NCI-H1930 (cell line): ENCODE measurements at places on chromosomes 2 and 18.

GRCh38 chr2:185860321-185860720 lies 121.7 kb downstream of the FSIP2 start:
- no peak for DNase-seq

DNA sequence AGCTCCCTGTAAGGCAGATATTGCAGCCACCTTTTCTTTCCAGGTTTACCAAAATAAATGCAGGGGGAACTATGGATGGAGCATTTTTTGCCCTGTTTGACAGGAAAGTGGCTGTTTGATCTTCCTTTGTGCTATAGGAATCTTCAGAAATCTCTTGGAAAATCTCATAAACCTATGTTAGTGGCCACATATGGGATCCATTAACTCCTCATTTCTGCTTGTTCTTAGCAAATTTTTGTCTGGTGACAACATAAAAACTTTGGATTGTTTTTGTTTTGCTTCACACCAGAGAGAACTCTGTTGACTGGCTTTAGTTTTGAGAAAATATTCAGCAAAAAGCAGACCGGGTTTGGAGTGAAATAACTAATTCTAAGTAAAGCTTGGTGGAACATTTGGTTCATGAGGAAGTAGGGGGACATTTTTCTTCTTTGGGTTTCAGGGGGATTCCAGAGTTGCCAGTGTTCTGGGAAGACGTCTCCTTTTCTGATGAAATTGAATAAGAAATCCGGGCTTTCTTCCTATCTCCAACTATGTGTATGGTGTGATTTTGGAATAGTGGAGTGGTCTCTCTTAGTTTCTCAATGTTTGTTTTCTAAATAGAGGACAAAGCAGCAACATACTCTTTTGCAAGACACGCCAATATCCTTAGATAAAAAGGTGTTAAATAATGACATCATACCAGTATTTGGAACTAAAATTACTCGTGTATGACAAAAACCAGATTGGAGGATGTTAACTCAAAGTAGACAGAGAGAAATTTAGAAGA lies 174.4 kb downstream of the ICOS start:
- no peak for DNase-seq

DNA sequence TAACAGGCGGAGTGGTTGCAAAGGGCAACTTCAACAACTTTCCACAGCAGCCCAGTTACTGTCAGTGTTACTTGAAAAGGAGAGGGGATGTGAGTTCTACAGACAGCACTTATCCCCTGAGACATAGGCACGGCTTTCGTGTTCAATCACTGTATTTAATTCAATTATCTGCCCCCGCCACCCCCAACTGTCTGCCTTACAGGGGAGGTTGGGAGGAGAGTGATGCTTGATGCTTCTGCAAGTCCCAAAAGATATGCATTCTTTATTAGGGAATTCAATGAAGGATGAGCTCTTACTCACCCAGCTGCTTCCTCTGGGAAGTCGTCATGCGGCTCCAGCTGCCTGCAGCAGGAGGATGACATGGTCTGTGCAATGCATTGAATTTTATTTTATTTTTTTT lies 639.9 kb downstream of the DCC start:
- DNase-seq = no peak

GRCh38 chr2:177602611-177603164 lies 210.1 kb downstream of the AGPS start:
- DNase-seq = no peak

- no peak for DNase-seq
These were observed 36.5 kb downstream of the ZRANB3 start for GRCh38 chr2:135494503-135494902.

DNA sequence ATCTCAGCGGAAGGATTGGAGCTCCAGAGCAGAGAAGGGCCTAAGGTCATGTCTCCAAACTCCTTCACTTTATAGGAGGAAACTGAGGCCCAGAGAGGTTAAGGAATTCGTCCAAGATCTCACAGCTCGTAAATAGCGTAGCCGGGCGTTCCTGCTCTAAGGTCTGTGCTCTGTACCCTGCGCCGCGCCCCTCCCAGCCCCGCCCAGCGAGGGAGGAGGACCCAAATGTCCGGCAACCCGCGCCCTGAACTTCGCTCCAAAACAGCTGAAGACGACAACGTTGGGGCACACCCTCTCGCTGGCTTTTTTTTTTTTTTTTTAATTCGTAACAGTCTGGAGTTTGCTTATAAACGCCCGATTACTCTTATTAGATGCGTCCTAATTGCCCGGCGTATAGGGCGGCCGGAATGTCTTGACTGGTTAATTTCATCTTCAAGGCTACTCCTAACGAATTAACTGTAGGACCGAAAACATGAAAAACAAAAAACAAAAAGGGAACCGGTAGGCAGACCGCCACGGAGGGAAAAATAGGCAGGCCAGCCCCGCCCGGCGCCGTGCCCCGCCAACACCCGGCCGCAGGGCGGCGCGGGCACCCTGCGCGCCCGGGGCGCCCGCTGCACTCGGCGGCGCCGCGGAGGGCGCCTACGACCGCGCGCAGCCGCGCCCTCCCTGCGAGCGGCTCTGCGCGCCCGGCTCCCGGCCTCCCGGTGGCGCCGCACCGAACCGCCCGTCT lies 928 bp upstream of the FOSL2 start:
- DNase-seq = no peak

DNA sequence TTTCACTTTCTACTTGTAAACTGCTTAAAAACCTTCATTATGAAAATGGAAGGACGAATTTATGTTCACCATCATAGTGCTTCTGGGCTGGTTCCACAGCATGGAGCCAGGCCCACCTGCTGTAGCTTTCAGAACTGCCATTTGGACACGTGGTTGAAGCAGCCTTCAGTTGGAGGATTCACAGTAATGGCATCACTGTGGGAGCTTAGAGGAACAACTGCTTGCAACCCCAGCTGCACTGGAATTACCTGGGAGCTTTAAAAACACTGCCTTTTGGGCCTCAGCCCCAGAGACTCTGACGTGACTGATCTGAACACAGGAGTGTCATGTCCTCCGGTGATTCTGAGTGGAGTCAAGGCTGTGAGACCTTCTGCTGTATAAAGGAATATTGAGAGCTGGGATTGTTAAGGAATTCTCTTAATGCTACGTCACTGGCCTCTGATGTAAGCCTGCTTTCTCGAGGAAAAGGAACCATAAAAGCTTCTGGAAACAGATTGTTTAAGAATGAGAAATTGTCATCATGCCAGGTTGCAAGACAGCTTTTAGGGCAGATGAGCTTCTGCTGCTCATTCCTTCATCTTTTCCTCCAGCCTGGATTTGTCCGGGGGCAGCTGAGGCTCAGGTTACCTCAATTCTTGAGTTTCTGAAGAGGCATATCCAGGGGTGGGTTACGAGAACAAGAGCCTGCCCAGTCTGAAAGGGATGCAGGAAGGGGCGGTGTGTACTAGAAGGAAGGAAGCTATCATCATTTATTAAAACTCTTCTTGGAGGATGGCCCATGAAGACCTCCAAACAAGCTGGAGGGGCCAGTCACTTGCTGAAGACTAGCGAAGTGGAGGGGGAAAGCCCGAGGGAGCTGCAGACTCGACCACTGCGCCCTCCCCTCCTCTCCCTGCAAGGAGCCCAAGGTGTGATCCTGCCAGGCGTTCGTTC lies 1.3 kb upstream of the IL1R1 start:
- DNase-seq = no peak

- DNase-seq = no peak
These were observed 179.5 kb downstream of the SMAD2 start for GRCh38 chr18:47750889-47751423.

- no peak for DNase-seq
These were observed 151.6 kb upstream of the MYO3B start for GRCh38 chr2:170026361-170026760.

- no peak for DNase-seq
These were observed 136.6 kb upstream of the EPC2 start for GRCh38 chr2:148507970-148508369.

- DNase-seq = no peak
These were observed 30.7 kb upstream of the FANCL start for GRCh38 chr2:58271826-58272225.

DNA sequence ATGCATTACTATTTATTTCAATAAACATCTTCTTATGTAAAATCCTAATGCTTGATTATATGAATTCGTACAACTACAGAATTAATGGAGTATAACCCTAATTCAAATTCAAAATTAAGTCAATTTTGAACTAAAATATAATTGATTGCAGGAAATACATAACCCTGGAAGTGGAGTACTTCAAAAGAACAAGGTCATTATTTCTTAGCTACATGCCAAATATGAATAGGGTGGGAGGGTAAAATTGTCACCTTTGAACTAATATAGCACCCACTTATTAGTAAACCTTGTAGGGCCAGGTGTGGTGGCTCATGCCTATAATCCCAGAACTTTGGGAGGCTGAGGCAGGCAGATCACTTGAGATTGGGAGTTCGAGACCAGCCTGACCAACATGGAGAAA lies 895.4 kb upstream of the ACVR2A start:
- no peak for DNase-seq

DNA sequence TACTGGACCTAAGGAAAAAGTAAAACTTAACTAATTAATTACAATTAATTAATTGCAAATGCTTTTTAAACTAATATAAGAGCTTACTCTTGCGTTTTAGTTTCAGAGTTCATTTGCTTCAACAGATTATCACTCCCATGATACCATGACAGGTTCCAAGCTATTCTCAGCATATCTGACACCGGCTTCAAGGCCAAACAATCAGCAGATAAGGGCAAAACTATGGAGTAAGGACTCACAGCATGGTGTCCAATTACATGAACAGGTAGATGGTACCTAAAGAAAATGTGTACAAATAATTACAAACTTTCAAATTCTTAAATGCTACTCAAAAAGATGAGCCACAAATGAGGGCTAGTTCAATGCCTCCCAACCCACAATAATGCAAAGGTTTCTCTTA lies 77.2 kb downstream of the RTTN start:
- no peak for DNase-seq

DNA sequence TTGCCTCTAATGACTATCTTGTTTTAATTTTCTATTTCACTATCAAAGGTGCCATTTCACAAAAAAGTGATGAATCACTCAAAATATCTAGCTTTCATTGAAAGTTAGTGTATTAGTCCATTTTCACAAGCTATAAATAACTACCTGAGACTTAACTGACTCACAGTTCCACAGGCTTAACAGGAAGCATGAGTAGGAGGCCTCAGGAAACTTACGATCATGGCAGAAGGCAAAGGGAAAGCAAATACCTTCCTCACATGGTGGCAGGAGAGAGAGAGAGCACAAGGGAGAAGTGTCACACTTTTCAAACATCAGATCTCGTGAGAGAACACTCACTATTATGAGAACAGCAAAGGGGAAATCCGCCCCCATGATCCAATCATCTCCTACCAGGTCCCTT lies 1220.4 kb upstream of the ZEB2 start:
- DNase-seq = no peak

DNA sequence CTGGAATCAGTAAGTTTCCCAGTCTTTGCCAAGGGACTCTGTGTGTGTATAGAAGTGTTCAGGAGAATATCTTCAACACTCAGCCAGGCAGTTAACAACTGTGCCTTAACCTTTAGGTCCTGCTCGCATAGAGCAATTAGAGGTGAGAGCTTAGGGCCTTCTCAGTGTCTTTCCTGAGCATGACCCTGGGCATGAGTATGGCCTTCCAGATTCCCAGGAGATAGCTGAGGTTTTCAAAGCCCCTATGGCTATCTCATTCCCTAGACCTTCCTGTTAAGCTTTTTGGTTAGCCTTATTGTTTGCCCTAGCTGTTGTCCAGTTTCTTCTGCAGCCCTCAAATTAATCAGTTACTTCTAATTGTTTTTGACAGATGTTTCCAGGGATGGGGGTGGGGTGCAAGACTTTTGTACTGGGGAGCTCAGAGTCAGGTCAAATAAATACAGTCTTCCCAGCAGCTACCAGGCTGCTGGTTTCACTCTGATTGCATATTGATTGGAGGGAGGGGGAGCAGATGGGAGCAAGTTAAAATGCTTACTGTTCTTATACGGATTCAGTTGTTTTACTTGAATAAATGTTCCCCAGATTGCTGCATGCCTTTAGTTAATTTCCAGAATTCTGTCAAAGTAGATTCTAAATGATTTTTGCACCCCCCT lies 23.1 kb downstream of the PDK1 start:
- DNase-seq = no peak

DNA sequence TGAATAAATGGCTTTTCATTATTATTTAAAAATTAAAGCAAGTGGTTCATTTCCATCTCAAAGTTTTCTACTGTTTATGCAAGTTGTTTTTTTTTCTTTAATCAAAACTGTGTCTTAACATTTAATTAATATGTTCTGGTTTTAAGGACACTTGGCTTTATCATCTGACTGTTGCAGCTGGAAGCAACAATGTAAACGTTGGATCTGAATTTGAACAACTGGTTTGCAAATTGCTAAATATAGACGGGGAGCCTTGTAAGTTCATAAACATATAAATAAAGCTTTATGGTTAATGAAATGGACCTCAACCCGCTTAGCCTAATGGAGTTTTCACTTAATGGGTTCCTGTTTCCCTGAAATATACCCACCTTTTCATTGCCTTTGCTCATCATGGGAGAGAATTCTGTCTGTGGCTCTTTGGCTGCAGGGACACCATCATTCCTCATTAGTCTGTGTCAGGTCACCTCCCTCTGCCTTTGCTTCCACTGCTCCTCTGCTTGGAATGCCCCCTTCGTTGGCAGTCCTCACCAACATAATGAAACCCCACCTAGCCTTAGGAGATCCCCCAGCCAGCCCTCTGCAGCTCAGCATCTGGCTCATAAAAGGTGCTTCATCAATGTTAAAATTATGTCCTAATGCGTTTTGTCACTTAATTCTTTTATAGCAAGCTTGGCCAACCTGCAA lies 44.2 kb upstream of the DYNC2LI1 start:
- no peak for DNase-seq

DNA sequence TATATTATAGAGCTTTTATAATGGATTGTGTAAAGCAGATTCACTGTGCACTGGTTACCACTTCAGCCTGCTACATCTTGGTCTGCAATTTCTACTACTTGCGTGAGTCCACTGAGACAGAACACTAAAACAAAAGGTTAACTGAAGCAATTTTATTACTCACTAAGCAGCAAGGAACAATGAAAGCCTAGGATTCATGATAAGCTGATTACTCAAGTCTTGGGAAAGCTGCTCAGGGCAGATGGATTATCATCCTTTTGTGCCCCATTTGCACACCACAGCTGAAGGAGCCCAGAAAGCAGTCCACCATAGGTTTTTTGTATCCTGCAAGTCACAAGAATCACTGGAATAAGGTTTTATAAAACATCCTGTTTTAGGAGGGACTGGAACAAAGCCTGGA lies 1215.2 kb upstream of the TMEFF2 start:
- no peak for DNase-seq
